GM23338 (cell line): ENCODE measurements at places on chromosomes 12 and 14. TPM values are rescaled to one million over a fixed set of nuclear protein-coding genes. Genes with fewer than 3 reads are reported as not detected.

Gene OR6C2
- not detected in 2 replicates for total RNA-seq

Gene CCDC38
- not detected in 2 replicates for total RNA-seq

Gene BLOC1S1
- total RNA-seq: 52.3 and 68.3 TPM in 2 replicates

Gene TMPRSS12
- not detected in 2 replicates for total RNA-seq

Gene RITA1
- total RNA-seq: 33.0 and 40.4 TPM in 2 replicates

Gene SLC4A8
- 9.2 and 20.3 TPM in 2 replicates for total RNA-seq

Gene LRRC43
- not detected in 2 replicates for total RNA-seq

Gene IRAK4
- total RNA-seq: 7.0 and 12.9 TPM in 2 replicates

Gene TAS2R50
- 3.4 and 5.7 TPM in 2 replicates for total RNA-seq

Gene GNB3
- total RNA-seq: 3.3 and 8.2 TPM in 2 replicates

Gene TSPAN11
- 3.6 and 6.0 TPM in 2 replicates for total RNA-seq

Gene KRT83
- total RNA-seq: not detected in 2 replicates

Gene PRICKLE1
- total RNA-seq: 13.7 and 51.7 TPM in 2 replicates
